ENCODE measurements at places on chromosomes 12 and 14.
A peak's percentile ranks its signal among the peaks of the same experiment; 100 is the strongest.

DNA sequence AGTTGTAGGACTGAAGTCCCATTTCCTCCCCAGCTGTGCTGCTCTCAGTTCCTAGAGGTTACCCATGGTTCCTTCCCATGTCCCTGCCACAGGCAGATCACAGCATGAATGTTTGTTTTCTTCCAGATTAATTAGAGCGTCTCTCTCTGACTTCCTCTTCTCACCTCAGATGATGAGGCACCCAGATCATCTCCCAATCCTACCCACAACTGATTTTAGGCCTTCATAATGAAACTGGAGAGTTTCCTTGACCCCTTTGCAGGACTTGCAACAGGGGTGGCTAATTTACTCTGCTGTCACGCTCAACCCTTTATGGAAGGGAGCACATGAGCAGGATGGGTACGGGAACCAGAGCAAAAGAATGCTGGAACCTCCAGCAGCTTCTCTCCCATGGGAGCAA is 32.1 kb upstream of the TXNRD1 start:
- no peak for DNase-seq

DNA sequence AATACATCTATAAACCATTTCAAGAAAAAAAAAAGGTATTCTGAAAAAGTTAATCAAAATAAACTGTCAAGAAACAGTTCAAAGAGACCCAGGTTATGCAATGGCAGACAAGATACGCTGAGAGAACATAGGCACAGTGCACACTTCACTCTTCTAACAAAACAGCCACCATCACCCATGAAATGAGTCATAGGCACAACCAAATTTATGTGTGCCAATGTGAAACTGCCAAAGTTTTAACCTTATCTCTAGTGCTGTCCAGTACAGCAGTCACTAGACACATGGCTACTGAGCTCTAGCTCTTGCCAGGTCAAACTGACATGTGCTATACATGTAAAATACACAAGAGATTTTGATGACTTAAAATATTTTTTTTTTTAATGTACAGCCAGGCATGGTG is 1.4 kb downstream of the CEP128 start:
- DNase-seq, result no peak

DNA sequence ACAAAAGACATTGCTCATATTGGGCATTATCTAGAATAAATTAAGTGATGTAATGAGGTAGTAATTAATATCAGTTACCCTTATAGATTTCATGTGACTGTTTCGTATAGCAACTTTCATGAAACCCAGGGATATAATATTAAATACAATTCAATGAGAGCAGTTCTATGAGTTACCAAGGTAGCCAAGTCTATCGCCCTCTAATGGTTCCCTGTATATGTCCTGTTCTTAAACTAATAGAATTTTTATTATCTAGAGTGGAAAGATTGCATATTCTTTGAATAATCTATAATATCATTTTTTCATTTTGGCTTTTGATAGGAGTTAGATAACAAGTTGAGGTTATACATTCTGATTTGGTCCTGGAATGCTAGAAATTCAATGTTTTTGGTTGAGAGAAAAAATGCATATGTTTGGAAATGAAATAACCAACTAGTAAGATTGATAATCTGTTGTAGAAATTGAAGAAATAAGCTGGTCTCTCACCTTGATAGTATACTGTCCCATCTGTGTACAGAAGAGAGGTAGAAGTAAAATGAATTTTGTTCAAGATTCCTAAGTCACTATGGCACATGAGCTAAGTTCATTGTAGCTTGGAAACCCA is 59.7 kb downstream of the SCFD1 start:
- DNase-seq, result no peak

DNA sequence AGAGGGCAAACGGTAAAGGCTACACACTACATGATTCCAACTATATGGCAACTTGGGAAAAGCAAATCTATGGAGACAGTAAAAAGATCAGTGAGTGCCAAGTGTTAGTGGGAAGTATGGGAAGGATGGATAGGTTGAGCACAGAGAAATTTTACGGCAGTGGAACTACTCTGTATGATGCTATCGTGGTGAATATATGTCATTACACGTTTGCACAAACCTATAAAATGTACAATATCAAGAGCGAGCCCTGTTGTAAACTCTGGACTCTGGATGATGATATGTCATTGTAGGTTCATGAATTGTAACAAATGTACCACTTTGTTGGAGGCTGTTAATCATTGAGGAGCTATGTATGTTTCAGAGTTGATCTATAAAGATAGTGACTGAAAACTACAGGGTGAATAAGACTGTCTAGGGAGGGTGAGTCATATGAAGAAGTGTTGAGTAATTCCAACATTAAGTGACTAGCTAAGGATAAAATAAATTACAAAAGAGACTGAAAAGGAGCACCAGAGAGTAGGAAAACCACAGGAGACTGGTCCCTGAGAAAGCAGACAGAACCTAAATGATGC is 349.2 kb upstream of the LMO3 start:
- no peak for DNase-seq

GRCh38 chr12:131459773-131460365 is 251.0 kb upstream of the SFSWAP start:
- DNase-seq, result no peak

DNA sequence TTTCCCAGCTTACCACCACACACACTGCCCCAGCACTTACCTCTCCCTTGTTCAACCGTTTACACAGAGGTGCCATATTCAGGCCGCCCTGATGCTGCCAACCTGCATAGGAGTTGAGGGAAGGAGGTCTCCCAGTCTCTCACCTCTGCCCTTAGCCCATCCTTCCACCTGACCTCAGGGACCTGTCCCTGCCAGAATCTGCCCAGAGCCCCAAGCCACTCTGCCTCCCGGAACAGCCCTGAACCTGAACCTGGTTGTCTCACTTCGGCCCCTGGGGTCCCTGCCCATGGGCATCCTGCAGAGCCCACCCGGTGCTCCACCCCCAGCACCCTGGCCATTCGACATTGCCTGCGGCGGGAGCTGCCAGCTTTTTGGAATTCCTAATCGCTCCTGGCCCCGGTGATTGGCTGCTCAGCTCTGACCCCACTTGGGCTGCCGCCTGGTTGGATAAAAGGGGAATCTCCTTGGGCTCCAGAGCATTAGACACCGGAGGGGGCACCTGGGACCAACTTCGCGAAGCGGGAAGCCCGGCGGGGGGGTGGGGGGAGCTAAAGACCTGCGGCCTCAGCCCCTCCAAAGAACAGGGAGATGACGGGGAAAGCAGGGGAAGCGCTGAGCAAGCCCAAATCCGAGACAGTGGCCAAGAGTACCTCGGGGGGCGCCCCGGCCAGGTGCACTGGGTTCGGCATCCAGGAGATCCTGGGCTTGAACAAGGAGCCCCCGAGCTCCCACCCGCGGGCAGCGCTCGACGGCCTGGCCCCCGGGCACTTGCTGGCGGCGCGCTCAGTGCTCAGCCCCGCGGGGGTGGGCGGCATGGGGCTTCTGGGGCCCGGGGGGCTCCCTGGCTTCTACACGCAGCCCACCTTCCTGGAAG is at the start of gene VSX2:
TSS of gene VSX2 (plus strand) at position 476 of the 874 bp plus-strand sequence. CDS start at position 589, 113 bp downstream.
- no peak for DNase-seq

DNA sequence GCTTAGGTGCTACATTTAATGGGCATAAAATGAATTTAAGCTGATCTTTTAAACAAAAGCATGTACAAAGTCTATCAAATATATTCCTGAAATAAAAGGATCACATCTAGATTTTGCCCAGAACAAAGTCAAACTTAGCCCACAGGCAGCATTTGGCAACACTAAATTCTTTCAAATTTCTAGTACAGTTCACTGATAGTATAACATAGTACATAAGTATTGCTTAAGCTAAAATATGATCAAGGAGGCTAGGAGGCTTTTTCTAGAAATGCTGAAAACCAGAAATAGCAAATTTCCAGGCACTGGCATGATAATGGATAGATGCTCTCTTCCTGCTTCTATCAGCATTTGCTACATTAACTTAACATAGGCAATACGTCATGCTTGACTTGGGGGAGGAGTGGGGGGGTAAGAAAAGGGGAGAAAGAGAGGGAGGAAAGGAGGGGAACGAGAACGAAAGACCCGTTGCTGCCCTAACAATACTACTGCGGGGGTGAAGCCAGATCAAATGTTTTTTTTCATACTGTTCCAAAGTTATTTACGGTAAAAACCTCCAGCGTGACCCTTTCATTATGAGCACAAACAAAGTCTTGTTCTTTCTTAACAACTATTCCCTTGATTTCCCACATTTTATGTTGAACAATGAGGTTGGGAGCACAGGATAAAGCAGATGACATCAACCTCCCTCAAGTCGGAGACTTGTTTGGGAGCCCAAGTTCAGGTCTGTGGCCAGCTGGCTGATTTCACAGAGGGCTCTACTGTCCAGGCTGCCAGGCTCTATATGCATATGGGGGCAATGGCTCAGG is 10.6 kb downstream of the TMED10 start:
- DNase-seq, result no peak

- no peak for DNase-seq
These were observed 46.6 kb downstream of the ATF7 start for GRCh38 chr12:53579545-53579955.

DNA sequence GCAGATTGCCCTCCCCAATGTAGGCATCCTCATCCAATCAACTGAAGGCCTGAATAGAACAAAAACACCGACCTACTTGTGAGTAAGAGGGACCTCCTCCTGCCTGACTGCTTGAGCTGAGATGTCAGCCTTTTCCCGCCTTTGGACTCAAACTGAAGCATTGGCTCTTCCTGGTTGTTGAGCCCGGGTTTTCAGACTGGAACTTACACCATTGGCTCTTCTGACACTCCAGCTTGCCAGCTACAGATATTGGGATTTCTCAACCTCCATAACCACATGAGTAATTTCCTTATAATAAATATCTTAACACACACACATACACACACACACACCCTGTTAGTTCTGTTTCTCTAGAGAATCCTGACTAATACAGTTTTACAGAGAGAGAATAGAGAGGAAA is 173.4 kb upstream of the NTF3 start:
- no peak for DNase-seq

DNA sequence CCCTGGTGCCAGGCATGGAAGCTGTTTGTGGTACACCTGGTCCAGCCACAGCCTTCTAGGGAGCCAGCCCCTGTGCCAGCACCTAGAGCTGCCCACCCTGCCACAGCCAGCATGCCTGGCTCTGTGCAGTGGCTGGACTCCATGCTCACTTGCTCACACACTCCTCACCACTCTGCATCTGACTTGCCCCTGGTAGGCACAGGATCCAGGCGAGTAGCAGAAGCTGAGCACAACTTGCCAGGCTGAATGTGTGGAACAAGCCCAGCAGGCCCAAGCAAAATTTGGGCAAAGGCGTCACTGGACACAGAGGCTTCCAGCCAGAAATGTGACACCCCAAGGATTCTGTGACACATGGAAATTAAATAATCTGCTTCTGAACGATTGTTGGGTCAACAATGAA is 106.7 kb downstream of the MYF5 start:
- DNase-seq, result no peak

DNA sequence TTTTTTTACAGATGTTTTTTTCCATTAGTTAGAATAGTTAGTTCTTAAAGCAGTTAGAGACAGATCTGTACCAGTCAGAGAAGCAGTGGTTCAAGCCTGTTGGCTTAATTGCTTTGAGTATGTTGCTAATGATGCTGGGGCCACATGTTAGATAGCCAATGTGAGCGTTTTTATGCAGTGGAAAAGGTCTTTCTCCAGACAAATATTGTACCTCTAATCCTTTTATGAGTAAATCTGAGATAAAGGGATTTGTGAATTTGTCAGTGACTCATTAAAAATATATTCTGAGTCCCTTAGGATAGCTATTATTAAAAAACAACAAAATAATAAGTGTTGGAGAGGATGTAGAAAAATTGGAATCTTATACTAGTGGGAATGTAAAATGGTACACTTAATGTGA is 154.2 kb downstream of the MSRB3 start:
- no peak for DNase-seq

GRCh38 chr12:97643924-97644323 is 181.3 kb downstream of the RMST start:
- no peak for DNase-seq

GRCh38 chr12:105748806-105749600 is 389.8 kb downstream of the NUAK1 start:
- no peak for DNase-seq

DNA sequence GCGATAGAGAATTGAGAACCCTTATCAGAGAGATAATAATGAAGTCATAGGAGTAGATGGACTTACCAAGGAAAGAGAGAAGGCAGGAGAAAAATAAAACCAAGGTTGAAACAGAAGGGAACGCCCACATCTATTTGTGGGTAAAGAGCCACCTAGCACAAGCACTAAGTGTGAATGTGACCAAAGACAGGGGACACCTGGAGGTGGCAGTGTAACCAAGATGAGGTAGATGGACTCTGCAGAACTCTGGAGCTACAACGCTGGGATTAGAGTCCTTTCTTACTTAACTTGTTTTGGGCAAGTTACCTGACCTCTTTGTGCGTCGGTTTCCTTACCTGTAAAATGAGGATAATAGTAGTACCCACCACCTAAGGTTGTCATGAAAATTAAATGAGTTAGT is 101.9 kb downstream of the SLC5A8 start:
- no peak for DNase-seq

GRCh38 chr12:88572781-88573549 is 7.3 kb downstream of the KITLG start:
- no peak for DNase-seq

DNA sequence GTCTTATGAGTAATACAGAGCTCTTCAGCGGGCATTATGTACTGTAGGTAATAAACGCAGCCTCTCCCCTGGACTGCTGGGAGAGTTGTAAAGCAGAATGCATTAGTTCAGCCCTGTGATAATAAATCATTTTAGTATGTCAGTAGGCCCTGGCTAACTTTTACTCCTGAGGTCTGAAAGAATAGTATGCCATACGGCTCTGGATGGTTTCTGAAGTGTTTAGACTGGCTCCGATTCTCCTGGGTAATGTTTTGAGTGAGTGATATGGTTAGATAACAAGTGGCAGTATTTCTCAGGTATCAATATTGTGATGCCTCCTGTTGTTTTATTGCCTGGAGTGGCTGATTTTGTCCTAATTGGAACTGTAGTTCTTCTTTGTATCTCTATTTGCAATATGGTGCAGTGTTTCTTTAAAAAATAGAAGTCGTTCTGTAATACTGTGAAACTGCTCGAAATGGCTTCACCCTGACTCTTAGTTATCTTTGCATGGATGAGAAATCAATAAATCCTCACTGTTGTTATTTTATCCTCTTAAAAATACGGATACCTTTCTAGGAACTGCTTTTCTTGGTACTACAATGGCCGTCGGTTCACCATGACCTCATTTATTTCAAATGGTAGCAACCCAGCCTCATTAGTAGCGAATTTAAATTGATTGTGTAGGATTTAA is 100.2 kb downstream of the PDZRN4 start:
- DNase-seq, result no peak

GRCh38 chr14:50924236-50924635 is 20.0 kb downstream of the PYGL start:
- DNase-seq, result no peak

GRCh38 chr14:101202627-101203404 is 299.3 kb upstream of the RTL1 start:
- peak; percentile 11 for DNase-seq

- no peak for DNase-seq
These were observed 468.4 kb upstream of the STXBP6 start for GRCh38 chr14:25518364-25518763.

- no peak for DNase-seq
These were observed 25.3 kb downstream of the PPFIBP1 start for GRCh38 chr12:27549236-27549800.

Measured in activated CD8-positive, alpha-beta memory T cell treated with anti-CD3 and anti-CD28 coated beads, Interleukin-2, amount 10 ng/mL, durations not matched to agents 7 days and 5 days (primary cell).